ENCODE measurements at places on chromosomes 1 and 21.

DNA sequence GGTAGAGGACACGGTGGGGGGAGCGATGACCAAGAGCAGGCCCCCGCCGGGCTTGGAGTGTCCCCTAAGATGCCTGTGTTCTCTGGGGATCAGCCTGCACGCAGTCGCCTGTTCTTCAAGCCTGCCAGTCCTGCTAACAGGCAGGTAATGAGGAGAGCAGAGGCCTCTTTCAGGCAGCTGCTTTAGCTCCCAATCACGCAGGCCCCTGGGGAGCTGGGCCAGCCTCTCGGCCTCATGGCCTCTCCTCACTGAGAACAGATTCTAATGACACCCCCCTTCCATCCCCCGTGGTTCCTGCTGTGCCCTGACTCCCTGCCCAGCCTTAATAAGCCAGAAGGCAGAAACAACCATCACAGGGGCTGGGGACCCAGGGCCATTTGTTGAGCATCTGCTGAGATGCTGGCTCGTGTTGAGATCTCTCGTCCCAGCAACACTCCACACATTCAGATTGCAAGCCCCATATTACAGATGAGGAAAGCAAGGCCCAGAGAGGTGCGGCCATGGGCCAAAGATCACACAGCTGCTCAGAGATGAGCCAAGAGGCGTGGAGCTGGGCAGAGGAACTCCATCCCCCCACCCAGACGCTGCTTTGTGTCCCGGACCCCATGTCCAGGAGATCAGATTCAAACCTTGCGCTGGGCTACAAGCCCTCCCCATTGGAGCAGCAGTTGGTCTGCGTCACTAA, 71.6 kb upstream of the CASZ1 start:
- DNase-seq: no peak

- DNase-seq: no peak
These were observed 383.0 kb downstream of the SETD4 start for GRCh38 chr21:35677298-35677841.

DNA sequence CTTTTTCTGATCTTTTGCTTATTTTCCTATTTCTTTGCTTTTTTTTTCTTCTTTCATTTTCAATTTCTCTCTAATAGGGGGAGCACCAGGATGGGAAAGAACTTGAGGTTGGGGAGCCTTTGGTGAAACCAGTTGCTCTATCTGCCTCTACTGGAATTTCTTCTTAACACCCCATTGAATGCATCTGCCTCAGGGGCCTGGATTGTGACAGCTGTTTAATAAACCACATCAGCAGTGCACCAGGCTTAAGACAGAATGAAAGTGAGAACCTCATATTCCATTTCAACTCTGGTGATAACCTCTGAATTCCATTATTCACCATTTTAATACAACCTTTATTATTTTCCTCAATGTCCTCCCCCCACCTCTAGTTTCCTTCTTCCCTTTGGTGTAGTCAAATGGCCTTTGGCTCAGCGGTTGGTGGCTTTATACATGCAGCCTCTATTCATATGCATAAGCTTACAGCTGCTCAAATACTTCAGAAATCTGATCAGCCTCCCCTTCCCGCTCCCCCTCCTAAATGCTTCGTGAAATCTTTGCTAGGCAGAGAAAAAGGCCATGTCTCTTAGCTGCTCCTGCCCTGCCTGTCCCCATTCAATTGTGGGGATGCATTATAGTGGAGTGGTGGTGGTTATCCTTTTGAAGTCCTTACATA, 537.3 kb upstream of the PLXNA2 start:
- DNase-seq: peak; percentile 34

GRCh38 chr1:164969253-164969652, 387.3 kb downstream of the LMX1A start:
- DNase-seq: no peak

DNA sequence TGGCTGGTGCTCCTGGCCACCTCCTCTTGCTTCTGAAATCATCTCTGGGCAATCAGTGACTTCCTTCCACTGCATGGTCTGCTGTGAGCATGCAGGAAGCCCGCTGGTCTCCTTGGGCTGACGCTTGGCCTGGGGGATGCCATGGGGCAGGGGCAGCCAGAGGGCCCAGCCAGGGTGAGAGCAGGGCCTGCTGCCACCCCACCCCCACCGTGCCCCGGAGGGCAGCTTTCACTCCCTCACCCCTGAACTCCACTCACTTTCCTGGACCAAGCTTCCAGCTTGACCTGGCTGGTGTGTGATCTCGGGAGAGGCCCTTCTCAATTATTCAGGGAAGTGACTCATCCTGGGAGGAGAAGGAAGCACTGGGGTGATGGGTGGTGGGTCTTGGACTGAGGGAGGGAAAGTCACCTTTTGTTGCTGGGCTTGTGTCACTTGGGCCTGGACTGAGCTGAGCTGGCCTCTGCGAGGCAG, 270.2 kb upstream of the CSF3R start:
- no peak for DNase-seq

GRCh38 chr1:10471411-10472219, 714 bp downstream of the DFFA start:
- no peak for DNase-seq

DNA sequence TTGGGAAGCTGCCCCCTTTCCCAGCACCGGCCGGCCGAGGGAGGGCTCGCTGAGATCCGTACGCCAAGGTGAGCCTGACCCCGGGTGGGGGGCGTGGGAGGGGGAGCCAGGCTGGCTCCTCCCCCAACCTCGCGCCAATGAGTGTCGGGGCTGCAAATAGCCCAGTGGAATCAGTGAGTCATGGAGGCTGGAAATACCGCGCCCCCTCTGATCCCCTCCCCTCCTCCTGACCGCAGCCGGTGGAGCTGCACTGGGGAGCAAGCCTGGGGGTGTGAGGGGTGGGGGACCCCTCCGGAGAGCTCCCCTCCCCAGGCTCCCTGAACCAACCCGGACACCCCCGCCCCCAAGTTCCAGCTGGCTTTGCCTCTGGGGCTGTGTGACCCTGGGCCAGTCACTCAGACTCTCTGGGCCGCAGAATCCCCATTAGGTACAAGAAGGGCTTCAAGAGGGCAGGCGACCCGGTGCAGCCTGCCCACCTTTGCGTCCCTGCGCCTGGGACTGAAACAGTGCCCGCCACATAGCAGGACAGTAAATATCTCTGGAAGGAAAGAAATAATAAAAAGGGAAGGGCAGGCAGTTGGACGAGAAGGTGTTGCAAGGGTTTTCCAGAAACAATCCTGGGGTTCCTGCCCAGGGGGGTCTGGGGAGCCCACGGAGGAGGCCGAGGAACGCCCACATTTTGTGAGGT, 4.5 kb downstream of the HSPB7 start:
- DNase-seq: no peak

GRCh38 chr1:74399249-74399648, 113.2 kb downstream of the LRRC53 start:
- no peak for DNase-seq

DNA sequence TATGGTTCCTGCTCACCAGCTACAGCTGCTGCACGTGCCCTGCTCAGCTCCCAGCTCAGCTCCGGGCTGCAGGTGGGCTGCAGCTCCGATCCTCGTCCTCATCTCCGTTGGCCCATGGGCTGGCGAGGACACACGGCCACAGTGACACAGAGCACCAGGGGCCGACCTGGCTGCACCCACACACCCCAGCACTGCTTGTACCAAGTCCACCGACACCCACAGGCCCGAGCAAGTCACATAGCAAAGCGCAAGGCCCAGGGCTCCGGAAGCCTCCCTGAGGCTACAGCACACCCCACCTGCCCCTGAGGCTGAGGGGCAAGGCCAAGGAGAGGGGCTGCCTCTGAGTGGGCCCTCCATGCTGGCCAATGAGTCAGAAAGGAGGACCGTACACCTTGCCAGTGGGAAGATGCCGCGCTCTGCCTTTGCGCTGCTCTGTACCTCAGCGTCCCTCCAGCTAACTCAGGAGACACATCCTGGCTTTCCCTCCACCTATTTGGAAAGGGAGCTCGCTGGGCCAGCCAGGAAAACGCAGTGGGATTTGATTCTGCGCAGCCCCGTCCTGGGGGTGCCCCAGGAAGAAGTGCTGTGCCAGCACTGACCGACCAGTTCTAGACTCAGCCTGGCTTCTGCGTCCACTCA, 124.8 kb downstream of the SIK1 start:
- DNase-seq: no peak

DNA sequence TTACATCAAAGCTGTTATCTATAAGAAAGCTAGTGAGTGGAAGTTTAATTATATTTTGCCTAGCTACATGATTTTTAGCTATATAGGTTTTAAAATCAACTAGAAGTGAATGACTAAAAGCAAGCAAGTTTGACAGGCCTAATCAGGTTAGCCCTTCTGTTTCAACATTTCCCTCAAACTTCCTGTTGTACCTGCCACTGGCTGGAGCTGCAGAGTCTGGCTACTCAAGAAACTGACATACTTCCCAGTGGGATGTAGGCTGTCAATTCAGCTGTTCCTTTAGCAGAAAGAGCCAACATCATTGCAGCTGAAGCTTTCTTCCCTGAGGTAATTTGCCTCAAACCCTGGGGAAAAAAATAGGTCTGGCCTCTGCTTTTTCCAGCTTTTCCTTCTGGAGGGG, 87.1 kb upstream of the TNR start:
- no peak for DNase-seq

- DNase-seq: no peak
These were observed 49.2 kb downstream of the ALG14 start for GRCh38 chr1:95023399-95024043.

DNA sequence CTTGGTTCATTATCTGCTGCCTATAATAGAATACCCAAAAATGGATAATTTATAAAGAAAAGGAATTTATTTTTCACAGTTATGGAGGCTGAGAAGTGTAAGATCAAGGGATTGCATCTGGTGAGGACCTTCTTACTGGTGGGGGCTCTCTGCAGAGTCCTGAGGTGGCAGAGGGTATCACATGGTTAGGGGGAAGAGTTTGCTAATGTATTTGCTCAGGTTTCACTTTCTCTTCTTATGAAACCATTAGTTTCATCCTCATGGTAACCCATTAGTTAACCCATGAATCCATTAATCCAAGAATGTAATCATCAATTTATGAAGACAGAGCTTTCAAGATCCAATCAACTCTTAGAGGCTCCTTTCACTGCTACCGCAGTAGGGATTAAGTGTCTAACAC, 120.6 kb downstream of the DNM3 start:
- DNase-seq: peak; percentile 50

DNA sequence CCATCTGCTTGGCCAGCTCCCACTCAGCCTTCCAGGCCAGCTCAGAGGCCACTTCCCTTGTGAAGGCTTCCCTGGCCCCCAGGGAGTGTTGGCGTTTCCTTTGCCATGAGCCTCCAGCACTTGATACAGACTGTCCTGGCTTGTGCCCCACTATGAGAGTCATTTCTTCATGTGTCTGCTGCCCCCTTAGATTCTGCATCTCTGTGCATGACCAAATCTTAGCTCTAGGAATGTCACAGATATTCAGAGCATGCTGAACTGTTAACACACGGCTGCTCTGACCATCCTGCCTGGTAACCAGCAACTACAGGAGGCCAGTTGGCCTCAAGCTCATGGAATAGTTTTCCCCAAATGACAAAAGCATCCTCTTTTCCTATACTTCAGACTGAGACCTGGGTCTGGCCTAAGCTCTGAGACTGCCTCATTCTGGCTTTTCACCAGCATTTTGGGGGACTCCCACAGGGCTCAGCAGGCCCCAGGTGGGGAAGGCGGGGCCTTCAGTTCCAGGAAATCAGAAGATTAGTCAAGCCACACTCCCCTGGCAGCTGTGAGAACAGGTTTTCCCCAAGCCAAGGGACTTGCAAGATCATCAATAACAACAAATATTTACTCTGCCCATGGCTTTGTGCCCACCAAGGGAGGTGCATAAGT, 182.6 kb upstream of the EDN2 start:
- DNase-seq: peak; percentile 93

- no peak for DNase-seq
These were observed 22.7 kb downstream of the CCN1 start for GRCh38 chr1:85603086-85603880.

GRCh38 chr1:41620365-41621169, 136.1 kb upstream of the EDN2 start:
- peak; percentile 46 for DNase-seq

- no peak for DNase-seq
These were observed 36.6 kb downstream of the UBASH3A start for GRCh38 chr21:42440187-42440792.

DNA sequence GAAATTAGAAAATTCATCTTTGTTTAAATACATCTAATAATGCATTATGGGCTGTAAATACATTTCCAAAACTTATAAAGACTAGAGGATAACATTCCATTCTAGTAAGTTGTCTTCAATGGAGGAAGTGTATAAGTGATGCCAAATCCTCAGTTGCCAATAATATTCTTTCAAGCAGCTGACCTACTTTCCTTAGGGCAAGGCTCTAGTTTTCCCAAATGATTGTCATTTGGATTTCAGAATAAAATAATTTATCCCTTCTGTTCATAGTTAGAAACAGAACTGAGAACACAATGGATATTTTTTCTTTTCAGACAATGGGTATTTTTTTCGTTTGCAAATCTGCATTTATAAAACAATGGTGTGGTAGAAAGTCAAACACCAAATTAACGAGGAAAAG, 354.9 kb upstream of the ADAMTS5 start:
- no peak for DNase-seq

GRCh38 chr1:175331891-175332290, 139.3 kb upstream of the KIAA0040 start:
- no peak for DNase-seq

DNA sequence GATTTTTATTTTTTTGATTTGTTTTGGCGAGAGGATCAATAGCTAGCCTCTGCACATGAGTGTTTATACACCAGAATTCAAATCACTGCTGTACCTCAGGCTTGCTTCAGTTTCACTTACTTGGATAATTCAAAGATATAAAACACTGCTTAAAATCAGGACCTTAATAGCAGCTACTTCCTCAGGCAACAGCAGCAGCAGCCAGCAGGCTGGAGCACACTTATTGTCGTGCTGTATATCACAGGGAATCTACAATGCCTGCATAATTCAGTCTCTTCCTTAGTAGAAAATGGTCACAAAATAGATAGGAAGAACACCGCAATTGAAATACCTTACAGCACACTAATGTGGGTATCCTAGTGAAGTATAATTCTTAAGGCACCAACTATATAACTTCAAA, 497.3 kb downstream of the NEGR1 start:
- DNase-seq: no peak

- no peak for DNase-seq
These were observed 101.1 kb downstream of the RHOU start for GRCh38 chr1:228836427-228836826.

DNA sequence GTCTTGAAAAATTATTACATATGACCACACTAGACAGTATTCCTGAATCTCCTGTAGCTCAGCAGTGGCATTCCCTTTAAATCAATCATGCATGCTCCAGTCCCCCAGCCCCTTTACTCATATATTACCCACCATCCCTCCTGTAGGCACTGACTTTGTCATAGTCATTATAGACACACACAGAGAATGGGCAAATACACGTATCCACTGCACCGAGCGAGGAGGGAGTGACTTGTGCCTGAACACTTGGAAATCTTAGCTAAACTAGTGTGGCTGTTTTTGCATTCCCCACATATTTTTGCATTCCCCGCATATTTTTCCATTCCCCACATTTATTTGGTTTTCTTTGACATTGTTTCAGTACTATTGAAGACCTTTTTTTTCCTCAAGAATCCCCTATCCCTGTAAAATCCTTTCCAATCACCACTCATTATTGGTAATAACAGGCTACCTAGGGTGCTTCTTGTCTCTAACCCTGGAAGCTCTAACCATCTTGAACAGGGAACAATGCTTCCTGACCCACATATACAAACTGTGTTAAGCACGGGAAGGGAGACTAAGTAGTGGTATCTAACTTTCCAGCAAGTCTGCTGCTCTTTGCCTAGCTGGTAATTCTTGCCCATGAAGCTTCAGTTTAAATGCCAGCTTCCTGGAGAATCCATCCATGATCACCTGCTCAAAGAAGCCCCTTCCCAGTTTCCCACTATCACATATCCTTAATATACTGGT, 534.4 kb upstream of the CAMK1G start:
- no peak for DNase-seq

Data from MM.1S (cell line).